Activated naive CD8-positive, alpha-beta T cell treated with anti-CD3 and anti-CD28 coated beads, Interleukin-2, amount 10 ng/mL, durations not matched to agents 7 days and 5 days (primary cell): ENCODE measurements at places on chromosomes 1 and 21. TPM values are rescaled to one million over a fixed set of nuclear protein-coding genes. Genes with fewer than 3 reads are reported as not detected.
A peak's percentile ranks its signal among the peaks of the same experiment; 100 is the strongest.

- DNase-seq, result no peak
These were observed 9.3 kb downstream of the TMCC2 start for GRCh38 chr1:205236951-205237475.

GRCh38 chr1:230542054-230542453 is 100.2 kb upstream of the COG2 start:
- DNase-seq, result no peak

DNA sequence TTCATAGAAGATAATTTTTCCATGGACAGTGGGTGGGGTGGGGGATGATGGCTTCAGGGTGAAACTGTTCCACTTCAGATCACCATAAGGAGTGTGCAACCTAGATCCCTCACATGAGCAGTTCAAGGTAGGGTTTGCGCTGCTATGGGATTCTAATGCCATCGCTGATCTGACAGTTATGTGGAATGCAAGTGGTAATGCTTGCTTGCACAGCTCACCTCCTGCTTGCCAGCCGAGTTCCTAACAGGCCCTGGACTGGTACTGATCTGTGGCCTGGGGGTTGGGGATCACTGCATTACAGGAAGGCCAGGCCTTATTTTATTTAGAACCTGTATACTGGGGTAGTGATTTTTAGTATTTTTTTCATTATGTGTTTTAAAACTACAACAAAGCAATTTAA is 22.0 kb downstream of the MAN1A2 start:
- DNase-seq, result no peak

Gene PKLR
- total RNA-seq, result not detected

Gene PPIAL4G
- 1.8 TPM for total RNA-seq

GRCh38 chr1:214952648-214953047 is 129.9 kb upstream of the KCNK2 start:
- no peak for DNase-seq

GRCh38 chr1:43731867-43732531 is 24.7 kb downstream of the ST3GAL3 start:
- DNase-seq, result no peak

Gene GPR157
- 3.1 TPM for total RNA-seq

Gene LCE1B
- total RNA-seq, result not detected

Gene MRPS21
- 73.3 TPM for total RNA-seq

DNA sequence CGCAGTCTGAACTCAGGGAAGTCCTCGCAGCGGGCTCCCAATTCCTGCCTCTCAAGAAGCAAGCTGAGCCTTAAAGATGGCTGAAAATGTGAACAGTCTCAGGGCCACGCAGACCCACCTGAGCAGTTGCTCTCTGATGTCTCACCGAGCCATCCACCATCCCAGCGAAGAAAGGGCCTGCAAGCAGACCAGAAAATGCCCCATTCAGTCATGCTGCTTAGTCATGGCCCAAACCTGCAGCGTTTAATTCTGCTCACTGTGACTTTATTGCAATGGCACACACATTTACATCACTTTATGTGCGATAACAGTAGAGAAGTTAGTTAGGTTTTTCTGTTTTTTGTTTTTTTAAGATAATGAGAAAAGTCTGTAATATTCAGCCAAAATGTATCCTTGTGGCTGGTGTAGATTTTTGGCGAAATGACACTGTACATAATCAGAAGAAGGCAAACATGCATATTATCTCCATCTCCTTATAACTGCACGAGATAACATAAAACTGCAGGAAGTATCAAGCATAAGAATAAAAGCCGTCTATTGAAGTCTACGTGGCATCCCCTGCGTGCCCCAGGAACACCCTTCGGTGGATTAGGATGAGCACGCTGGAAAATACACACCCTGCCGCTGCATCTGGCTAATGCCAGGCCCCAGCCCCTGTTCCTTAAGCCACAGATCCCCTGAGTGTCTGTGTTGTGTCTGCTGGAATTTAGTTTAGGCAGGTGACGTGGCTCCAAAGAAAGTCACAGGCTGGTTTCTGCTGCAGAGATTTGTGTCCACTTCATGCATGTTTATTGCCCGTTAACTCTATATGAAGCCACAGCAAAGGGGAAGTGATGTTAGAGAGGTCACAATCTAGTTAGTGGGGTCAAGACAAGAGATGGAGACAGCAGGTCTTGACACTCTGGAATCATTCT is 119.8 kb upstream of the IRF2BP2 start:
- DNase-seq, result no peak

DNA sequence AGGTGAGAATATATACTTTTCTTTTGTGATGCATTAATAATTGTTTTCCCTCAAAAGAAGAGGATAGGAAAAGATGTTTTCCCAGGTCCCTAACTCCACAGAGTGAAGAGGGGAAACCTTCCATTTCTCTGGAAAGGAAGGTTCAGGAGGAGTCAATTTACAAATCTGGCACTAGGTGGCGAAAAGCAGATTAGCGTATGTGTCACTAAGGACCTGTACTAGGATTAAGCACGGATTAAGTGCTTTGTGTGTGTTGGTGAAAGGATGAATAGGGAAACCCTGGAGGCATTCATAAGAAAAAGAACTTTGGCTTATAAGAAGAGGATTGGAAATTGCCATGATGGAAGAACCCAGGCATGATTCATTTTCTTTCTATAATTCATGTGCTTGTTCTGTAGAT is 410.1 kb upstream of the PLXNA2 start:
- DNase-seq, result no peak

GRCh38 chr1:220889333-220889732 is 10.1 kb downstream of the HLX start:
- no peak for DNase-seq

Gene MATN1
- not detected for total RNA-seq

- no peak for DNase-seq
These were observed 119.0 kb upstream of the UBE2U start for GRCh38 chr1:64084451-64084850.

GRCh38 chr1:186531561-186532165 is 70.7 kb upstream of the PDC start:
- no peak for DNase-seq

- DNase-seq, result no peak
These were observed 588.3 kb upstream of the USP24 start for GRCh38 chr1:55803429-55803828.

DNA sequence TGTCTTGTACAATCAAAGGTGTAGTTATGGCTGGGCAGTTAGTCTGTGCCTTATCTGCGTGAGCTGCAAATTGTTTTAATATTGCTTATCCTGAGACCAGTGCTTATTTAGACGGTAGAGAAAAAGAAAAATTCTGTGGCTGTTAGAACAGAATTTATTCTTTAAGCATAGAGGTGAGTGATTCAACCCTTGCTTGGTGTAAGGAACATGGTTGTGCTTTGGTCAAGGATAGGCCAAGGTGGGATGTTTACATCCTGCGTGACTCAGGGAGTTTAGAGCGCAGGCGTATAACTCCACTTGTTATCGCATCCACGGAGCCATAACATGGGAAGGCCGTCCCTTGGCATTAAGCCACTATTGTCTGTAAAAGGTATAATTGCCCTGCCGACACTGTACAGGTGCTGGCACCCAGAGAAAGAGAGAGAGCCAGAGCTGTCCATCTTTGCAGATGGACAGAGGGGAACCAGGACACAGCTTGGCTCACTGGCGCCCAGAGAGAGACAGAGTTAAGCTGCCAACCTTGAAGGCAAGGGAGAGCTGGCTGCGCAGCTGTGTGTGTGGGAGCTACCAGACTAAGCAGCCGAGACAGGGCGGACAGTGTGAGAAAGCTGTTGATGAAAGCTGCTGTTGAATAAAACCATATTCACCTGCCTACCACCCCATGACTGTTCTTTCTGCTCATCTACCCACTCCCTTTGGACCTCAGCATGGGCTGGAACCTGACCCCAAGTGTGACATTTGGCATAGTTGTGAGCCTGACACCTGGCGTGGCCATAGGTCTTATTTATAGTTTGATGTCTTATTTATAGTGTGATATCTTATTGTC is 200.4 kb downstream of the DYRK1A start:
- no peak for DNase-seq

- DNase-seq, result no peak
These were observed 648.2 kb downstream of the SMYD3 start for GRCh38 chr1:245858722-245859492.

Gene S1PR1
- 138 TPM for total RNA-seq

DNA sequence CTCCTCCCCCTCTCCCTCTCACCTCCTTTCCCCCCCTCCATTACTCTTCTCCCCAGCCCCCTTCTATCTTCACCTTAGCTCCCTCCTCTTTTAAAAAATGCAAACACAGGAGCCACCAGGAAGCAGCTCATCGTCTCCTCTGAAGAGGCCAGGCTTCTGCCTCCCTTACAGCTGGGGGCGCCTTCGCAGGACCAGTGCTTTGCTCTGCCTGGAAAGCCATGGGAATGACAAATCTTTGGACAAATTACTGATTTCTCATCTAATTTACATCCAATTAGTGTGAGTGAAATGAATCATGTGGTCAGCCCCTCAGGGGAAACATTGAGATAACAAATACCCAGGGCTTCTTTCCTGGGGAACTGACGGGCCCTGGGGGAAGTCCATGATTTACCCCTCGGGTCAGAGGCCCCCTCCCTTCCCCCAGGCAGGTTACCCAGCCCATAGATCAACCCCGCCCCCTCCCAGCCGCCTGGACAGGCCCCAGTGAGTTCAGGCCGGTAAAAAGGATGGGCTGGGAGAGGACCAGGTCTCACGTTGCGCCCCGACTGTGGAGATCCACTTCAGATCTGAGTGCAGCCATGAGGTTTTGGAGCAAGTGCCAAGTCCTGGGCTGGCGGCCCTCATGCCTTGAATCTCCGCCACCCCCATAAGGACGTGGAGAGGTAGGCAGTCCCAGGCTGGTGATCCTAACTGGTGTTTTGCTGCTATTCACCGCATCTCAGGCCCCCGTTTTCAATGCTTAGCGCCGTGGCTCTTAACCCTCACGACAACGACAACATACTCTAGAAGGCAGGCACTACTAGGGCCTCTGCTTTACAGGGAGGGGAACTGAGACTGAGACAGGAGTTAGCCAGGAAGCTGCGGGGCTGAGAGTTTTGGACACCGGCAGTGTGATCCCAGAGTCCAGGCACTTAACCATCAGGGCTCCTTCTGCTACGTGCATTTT is 300.8 kb downstream of the RRAGC start:
- DNase-seq, result no peak

Gene RUSC1
- 28.5 TPM for total RNA-seq

GRCh38 chr1:212162635-212163034 is 122.6 kb upstream of the PPP2R5A start:
- DNase-seq, result no peak

GRCh38 chr1:44909901-44910544 is 67.0 kb upstream of the PTCH2 start:
- DNase-seq, result no peak

Gene C4BPA
- not detected for total RNA-seq

GRCh38 chr1:204257446-204257845 is 43.7 kb upstream of the GOLT1A start:
- DNase-seq, result no peak

Gene TNFRSF1B
- total RNA-seq, result 215 TPM

DNA sequence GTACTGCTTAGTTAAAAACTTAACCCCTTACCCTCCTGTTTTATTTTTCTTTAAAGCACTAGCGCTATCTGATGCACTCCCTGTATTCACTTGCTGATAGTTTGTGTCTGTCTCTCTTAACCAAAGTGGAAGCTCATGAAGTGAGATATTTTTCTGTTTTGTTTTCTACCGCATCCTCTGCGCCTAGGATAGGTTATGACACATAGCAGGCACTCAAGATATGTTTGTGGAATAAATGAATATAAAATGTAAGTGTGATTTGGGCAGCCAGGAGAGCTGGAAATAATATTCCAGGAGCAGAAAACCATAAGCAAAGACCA is 49.0 kb upstream of the MRPS6 start:
- no peak for DNase-seq

GRCh38 chr1:218499011-218499691 is 154.0 kb downstream of the TGFB2 start:
- no peak for DNase-seq

GRCh38 chr21:45002381-45003204 is 62.8 kb downstream of the SLX9 start:
- no peak for DNase-seq

Gene CD84
- total RNA-seq, result 66.8 TPM

DNA sequence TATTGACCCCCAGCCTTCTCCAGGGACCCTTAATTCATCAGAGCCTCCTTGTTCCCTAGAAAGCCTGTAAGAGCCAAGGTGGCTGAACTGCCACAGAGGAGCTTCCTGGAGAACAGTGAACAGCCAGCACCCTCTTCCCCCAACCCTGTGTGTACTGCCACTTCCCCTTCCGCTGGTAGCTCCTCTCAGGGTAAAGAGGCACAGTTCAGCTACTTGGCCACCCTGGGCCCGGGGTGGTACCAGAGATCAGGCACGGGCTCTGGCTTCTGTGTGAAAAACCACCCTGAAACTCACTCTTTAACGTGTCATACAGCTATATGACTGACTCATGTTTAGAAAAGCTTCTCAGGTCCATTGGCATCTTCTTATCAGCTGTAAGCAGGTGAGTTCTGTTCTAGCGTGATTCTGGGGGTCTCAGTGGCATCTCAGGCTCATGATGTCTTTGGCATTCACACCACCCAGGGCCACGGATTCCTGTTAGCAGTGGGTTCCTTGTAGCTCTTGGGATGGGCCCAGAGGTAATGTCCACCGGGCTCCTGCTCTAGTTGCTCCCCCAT is 22.4 kb downstream of the ARMH1 start:
- peak; percentile 54 for DNase-seq

Gene HRNR
- total RNA-seq, result not detected

Gene FNBP1L
- 0.26 TPM for total RNA-seq

DNA sequence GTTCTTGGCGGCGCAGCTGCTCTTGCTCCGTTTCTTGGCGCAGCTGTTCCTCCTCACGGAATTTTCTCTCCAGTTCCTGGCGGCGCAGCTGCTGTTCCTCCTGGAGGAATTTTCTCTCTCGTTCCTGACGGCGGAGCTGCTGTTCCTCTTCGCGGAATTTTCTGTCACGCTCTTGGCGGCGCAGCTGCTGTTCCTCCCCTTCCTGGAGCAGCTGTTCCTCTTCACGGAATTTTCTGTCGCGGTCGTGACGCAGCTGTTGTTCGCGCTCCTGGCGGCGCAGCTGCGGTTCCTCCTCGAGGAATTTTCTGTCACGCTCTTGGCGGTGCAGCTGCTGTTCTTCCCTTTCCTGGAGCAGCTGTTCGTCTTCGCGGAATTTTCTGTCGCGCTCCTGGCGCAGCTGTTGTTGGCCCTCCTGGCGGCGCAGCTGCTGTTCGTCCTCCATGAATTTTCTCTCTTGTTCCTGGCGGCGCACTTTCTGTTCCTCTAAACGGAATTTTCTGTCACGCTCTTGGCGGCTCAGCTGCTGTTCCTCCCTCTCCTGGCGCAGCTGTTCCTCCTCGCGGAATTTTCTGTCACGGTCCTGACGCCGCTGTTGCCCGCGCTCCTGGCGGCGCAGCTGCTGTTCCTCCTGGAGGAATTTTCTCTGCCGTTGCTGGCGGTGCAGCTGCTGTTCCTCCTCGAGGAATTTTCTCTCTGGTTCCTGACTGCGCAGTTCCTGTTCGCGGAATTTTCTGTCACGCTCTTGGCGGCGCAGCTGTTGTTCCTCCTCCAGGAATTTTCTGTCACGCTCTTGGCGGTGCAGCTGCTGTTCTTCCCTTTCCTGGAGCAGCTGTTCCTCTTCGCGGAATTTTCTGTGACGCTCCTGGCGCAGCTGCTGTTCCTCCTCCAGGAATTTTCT is 7.0 kb downstream of the TCHH start:
- peak; percentile 29 for DNase-seq

Gene DYNLT5
- total RNA-seq, result not detected
